ENCODE measurements at places on chromosomes 2 and 18. TPM values are rescaled to one million over a fixed set of nuclear protein-coding genes. Genes with fewer than 3 reads are reported as not detected.

The ZSWIM2 gene
- not detected for total RNA-seq

The KATNAL2 gene
- 0.30 TPM for total RNA-seq

The SNED1 gene
- total RNA-seq, result 13.7 TPM

The ABHD3 gene
- 5.9 TPM for total RNA-seq

The TMEFF2 gene
- total RNA-seq, result not detected

The SDC1 gene
- total RNA-seq, result 0.09 TPM

The TDRD15 gene
- not detected for total RNA-seq

Data from psoas muscle (tissue), 8 donors.